ENCODE measurements at places on chromosomes 4 and X. TPM values are rescaled to one million over a fixed set of nuclear protein-coding genes. Genes with fewer than 3 reads are reported as not detected.

- DNase-seq = no peak
- H3K4me3 ChIP-seq = no peak overlapping the region
- no peak overlapping the region for H3K27ac ChIP-seq
- no peaks in the 10 kb centered on the region for H3K27me3 ChIP-seq
Measured at GRCh38 chr4:6721121-6721520, 5.1 kb downstream of the BLOC1S4 start.

GRCh38 chrX:39688576-39689375, 409.0 kb downstream of the BCOR start:
- DNase-seq = no peak
- H3K4me3 ChIP-seq = no peak overlapping the region
- no peaks in the 10 kb centered on the region for H3K4me1 ChIP-seq
- H3K36me3 ChIP-seq = no peaks in the 10 kb centered on the region

DNA sequence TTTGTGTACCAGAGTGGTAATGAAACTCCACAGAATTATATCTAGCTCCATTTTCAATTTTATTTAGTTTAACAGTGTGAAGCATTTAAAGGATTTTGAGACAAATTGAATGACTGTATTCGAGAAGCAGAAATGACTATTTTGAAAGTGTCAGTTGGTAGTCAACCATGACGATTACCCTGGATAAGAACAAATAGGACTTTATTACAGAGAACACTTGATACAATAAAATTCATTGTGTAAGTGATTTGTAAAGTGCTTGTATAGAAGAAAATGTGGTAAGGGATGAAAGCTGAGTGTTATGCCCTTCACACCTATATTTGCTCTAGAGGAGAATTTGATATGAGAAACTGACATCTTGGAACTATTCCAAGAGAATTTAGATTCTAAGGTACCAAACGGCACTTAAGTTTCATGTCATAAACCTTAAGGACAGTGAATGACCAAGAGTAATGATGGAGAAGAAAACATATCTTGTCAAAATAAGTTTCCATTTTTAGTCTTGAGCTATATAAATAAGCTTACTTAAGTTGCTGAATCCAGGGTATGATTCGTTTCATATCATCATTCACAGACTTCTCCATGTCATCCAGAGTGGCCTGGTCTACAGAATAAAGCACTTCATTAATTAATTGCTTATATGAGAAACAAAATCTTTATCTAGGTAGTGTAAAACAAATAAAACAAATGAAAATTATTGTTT, 34.6 kb downstream of the MED14 start:
- no peaks in the 10 kb centered on the region for H3K27me3 ChIP-seq
- no peak overlapping the region for H3K27ac ChIP-seq
- no peak overlapping the region for H3K4me3 ChIP-seq
- H3K36me3 ChIP-seq = peaks cover 35% of the 10 kb centered on the region
- no peak for DNase-seq

- no peak overlapping the region for H3K4me3 ChIP-seq
- H3K27ac ChIP-seq = no peak overlapping the region
- no peaks in the 10 kb centered on the region for H3K27me3 ChIP-seq
- H3K4me1 ChIP-seq = peaks cover 15% of the 10 kb centered on the region
Measured at GRCh38 chr4:152074573-152074972, 313.8 kb upstream of the GATB start.

GRCh38 chr4:7598939-7599790, 164.4 kb upstream of the PSAPL1 start:
- H3K36me3 ChIP-seq = no peaks in the 10 kb centered on the region
- H3K27ac ChIP-seq = no peak overlapping the region
- H3K27me3 ChIP-seq = no peaks in the 10 kb centered on the region
- DNase-seq = no peak
- H3K4me1 ChIP-seq = no peaks in the 10 kb centered on the region

EGFL6 gene
- 0.11 TPM for polyA plus RNA-seq

HSFX3 gene
- polyA plus RNA-seq = not detected
